NCI-H2081 treated with DMSO at 0.1 percent for 48 hours (cell line): ENCODE measurements at places on chromosomes 1 and 21.
A peak's percentile ranks its signal among the peaks of the same experiment; 100 is the strongest.

GRCh38 chr1:200139661-200140250 is 112.2 kb downstream of the NR5A2 start:
- peak; percentile 66 for DNase-seq

DNA sequence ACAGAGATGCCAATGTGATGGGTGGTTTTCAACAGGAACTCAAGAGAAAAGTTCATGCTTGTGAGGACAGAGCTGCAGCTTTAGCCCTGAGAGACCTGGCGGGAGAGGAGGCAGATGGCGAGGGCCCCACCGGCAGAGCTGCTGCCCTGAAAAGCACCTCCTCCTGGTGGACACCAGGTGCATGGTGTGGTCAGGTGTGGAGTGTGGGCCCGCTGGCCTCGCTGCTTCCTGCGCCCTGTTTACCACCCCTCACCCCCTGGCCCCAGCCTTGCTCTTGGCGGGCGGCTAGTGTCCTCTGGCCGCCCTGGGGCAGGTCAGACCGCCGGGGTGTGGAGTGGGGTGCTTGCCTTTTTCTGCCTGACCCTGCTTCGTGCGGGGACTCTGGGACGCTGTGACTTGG is 42.8 kb downstream of the PRKCZ start:
- no peak for DNase-seq

DNA sequence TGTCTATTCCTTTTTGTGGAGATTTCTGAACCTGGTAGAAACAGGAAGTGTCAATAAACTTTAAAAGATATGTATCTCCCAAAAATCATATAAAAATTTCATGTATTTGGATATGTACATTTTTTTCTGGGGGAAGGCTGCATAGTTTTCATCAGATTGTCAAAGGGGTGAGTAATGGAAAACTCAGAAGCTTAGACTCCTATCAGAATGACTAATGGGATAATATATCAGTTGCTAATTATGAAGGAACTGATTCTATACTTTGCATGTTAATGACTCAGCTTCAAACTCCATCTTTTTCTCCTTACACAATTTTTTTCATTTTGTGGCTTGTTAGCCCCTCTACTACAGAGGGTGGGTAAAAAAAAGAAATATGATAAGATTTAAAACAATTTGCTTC is 55.9 kb downstream of the GON4L start:
- no peak for DNase-seq

- no peak for DNase-seq
Measured at GRCh38 chr1:159771127-159771895, 9.5 kb upstream of the DUSP23 start.

DNA sequence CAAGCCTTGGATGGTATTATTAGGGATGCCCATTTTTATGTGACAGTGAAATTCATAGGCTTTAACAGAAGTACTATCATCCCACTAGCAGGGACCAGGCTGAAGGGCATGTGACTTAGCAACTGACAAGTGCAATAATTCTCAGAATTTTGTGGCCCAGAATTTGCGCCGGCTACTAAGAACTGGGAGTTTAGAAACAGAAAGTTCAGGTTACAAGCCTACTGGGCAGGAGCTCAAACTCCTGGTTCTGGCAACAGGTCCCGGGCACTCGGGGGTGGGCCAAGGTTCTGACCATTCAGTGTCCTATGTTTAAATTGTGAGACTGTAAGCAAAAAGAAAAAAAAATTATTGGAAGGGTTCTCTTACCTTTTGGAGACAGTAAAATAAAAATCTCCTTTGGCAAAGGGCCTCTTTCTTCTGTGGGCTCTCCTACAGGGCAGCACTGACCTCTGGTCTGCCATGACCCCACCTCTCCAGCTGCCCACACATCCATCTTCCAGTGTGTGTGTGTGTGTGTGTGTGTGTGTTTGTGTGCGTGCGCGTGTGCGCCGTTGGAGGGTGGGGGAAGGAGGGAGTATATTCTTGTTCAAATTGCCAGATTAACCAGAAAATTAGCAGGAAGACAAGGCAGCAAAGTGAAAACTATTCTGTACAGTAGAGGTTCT is 26.1 kb downstream of the IRF2BP2 start:
- DNase-seq, result no peak
